Inflammatory macrophage (primary cell): ENCODE measurements at places on chromosomes 6 and 20.

DNA sequence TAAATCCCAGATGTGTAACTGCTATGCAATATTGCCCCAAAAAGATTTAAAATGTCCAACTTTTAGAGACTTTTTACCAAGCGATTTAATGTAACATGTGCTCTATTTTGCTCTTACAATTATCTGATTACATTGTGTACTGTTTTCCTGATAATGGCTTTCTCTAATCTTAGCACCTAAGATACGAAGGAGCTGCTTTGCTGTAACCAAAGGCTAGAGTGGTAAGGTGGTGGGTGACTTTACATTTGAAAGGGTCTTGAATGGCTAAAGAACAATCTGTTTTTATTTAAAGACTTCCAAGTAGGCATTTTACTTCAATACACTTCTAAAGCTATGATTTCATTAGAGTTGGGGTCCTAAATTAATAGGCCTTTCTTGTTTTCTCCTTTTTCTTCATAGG is 1201.6 kb upstream of the MAP3K7 start:
- DNase-seq, result no peak

DNA sequence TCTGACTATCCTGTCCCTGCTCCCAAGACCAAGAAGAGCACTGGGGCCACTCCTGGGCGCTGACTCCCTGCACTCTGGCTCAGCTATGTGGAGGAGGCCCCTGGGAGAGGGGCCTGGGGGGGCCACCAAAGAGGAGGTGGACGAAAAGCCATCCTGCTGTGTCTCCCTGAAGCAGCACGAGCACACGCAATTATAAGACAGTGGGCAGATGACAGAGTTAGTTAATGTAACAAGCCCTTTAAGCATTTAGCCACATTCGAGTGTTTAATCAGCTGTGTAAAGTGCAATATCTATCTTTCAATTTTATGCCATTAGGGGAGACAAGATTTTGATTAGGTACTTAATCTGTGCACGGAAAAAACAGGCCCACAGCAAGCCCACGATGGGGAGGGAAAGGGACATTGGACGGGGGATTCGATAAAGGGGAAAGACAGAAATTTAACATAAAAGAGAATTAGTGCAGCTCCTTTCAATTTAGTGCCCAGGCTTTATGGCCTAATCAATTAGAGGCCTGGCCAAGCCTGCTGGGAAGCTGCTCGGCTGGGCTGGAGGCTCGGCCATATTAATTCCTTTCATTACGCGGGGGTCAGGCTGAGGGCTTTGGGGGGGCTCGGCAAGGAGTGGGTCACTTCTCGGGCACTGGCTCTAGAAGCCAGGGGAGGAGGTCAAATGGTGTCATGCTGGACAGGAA is 286.2 kb downstream of the DHX35 start:
- no peak for DNase-seq

GRCh38 chr6:149450679-149451375 is 34.0 kb downstream of the ZC3H12D start:
- peak; percentile 32 for DNase-seq

- DNase-seq, result peak; percentile 30
These were observed 154.9 kb upstream of the CARMIL1 start for GRCh38 chr6:25124216-25124715.

GRCh38 chr6:49826743-49827406 is 39.5 kb downstream of the CRISP1 start:
- DNase-seq, result no peak

DNA sequence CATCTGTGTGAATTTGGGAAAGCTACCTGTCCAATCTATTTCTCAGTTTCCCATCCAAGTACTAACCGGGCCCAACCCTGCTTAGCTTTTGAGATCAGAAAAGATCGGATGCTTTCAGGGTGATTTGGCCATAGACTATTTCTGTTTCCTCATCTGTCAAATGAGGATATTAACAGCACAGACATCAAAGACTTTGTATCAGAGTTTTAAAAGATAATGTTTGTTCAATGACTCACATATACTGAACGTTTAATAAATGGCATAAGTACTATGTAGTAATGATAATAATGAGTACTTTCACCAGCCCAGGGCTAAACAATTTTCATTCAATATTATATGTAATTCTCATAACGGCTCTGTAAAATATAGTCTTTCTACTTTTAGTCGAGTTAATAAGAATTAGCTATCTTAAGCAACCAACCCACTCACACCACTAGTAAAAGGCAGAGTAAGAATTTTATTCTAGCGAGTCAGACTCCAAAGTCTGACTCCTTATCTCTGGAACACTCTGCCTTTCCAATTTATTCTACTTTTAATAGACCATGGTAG is 216.5 kb downstream of the ARHGAP18 start:
- DNase-seq, result no peak

DNA sequence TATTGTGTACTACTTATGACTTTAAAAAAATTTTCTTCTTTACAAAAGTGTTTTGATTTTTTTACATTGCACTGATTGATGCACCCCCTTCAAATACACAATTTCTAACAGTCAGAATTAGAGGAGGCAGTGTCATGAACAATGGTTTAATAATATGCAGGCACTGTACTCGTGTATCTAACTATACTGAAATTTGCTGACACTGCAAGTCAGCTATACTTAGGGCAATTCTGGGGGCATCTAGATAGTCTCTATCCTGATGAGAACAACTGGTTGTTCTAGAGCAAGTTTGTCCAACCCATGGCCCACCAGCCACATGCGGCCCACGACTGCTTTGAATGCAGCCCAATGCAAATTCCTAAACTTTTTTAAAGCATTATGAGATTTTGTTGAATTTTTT is 375.6 kb downstream of the BCKDHB start:
- DNase-seq, result no peak

- no peak for DNase-seq
These were observed 150.8 kb downstream of the PRL start for GRCh38 chr6:22145823-22146677.

DNA sequence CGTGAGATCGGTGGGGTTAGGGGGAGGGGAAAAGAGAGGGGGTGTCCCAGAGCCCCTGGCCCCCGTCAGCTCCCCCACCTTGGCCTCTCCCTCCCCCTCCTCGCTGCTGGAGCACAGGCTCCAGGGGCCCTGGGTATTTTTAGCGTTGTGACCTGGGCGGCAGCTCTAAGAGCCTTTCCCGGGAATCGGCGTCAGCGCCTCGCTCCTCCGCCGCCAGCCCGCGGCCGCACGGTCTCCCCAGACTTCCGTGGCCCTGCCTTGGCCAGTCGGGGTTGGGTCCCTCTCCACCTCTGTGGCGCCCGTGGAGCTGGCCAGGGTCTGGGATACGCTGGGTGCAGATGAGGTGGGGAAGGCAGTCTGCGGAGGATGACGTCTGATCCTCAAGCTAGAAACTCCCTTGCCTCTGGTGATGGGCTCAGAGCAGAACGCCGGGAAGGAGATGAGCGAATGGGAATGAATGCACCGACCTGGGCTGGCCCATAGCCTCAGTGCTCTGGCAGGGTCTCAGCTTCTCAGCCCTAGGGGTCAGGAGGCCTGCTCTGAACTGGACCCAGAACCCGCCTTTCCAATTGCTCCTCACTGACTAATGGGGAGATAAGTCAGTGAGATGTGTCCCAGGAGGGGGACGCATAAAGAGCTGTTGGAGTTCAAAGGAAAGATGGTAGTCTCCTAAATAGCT is 883 bp upstream of the DBNDD2 start:
- no peak for DNase-seq

GRCh38 chr20:56400001-56400640 is 7.7 kb downstream of the CSTF1 start:
- DNase-seq, result peak; percentile 76

GRCh38 chr6:131555992-131556391 is 17.0 kb upstream of the ARG1 start:
- no peak for DNase-seq

DNA sequence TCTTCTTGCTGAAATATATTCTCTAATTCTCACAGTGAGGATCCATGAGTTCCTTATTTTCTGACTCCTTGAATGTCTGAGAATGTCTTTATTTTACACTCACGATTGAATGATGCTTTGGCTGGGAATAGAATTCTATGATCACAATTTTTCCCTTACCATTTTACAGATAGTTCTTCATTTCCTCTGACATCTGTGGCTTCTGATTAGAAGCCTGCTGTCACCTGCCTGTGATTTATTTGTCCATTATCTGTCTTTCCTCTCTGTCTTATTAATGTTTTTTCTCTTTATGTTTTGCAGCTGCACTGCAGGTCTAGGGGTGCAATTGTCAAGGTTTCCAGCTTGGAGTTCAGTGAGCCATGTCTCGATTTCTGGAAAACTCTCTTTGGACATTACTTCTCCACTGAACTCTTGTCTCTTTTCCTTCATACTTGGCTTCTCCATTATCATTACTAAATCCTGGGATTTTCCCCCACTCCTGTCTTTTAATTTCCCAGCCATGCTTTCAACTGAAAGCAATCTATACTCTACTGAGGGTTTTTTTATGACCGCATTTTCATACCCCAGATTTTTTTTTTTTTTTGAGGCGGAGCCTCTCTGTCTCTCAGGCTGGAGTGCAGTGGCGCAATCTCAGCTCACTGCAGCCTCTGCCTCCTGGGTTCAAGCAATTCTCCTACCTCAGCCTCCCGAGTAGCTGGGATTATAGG is 121.2 kb upstream of the PRND start:
- no peak for DNase-seq

- DNase-seq, result no peak
These were observed 97.6 kb downstream of the PKHD1 start for GRCh38 chr6:51989789-51990188.

DNA sequence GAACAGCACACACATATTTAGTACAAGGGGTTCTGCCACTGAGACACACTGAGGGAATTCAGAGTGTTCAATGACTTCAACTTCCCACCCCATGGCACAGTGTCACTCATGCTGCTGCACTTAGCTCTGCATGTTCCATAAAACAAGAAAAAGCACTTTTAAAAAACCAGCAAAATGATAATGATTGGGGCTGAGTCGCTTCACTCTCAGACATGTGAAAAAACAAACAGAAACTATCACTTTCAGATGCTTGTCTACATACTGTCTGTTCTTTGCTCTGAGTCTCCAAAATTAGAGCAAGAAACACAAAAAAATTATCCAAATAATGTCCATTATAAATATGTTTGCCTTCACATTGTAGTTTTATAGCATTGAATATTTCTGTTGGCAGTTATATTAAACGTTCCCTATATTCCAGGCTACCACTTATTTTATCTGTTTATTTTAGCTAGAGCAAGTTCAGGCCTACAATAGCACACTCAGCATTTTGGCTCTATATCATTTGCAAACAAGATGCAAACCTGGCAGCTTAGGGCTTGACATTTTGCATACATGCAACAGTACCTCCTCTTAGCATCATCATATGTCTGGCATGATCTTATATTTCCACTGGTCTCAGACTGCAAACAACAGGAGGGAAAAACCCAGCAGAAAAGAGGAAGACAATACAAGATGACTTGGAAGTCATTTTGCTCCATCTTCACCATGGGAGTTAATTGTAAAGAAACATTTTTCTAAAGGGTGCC is 398.8 kb downstream of the HACE1 start:
- no peak for DNase-seq

GRCh38 chr6:30681766-30682142 is 4.7 kb downstream of the PPP1R18 start:
- no peak for DNase-seq

GRCh38 chr6:7866526-7866925 is 44.1 kb downstream of the TXNDC5 start:
- no peak for DNase-seq

- no peak for DNase-seq
These were observed 30.9 kb downstream of the STK35 start for GRCh38 chr20:2132461-2132901.

DNA sequence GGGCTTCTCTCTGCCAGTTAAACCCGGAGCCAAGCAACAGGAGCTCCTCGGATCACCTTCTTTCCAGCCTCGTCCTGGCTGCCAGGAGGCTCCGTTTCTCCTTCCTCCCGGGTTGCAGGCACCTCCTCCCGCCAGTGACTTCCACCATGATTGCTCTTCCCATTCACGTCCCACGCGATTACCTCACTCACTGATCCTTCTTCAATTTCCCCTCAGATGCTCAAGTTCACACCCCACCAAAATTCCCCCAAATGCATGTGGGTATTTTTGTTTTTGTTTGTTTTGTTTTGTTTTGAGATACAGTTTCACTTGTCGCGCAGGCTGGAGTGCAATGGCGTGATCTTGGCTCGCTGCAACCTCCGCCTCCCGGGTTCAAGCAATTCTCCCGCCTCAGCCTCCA is 25.1 kb downstream of the KCNQ2 start:
- DNase-seq, result no peak

GRCh38 chr6:118712969-118713368 is 61.6 kb upstream of the CEP85L start:
- DNase-seq, result no peak

- peak; percentile 96 for DNase-seq
These were observed 96.0 kb downstream of the MAP3K5 start for GRCh38 chr6:136696238-136696637.

- DNase-seq, result no peak
These were observed 146.0 kb downstream of the CEBPB start for GRCh38 chr20:50336661-50337060.

DNA sequence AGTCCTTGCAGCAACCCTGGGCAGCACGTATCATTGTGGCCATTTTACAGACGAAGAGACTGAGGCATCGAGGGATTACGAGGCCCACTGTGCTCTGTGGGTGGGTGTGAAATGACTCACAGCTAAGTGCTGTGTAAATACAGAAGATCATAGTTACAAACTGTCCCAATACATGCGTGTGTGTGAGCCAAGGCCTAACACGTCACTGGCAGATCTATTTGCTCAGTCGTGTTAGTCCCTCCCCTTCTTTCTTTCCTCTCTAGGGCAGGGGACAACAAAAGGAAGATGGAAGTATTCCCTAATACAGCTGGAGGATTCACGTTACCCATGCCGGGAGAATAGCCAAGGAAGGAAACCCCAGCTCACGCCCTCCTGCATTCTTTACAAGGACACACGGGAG is 175.9 kb downstream of the CDC5L start:
- no peak for DNase-seq

GRCh38 chr6:27136077-27136644 is 111.3 kb upstream of the PRSS16 start:
- DNase-seq, result no peak

GRCh38 chr20:43799150-43799711 is 72.4 kb upstream of the GTSF1L start:
- no peak for DNase-seq

DNA sequence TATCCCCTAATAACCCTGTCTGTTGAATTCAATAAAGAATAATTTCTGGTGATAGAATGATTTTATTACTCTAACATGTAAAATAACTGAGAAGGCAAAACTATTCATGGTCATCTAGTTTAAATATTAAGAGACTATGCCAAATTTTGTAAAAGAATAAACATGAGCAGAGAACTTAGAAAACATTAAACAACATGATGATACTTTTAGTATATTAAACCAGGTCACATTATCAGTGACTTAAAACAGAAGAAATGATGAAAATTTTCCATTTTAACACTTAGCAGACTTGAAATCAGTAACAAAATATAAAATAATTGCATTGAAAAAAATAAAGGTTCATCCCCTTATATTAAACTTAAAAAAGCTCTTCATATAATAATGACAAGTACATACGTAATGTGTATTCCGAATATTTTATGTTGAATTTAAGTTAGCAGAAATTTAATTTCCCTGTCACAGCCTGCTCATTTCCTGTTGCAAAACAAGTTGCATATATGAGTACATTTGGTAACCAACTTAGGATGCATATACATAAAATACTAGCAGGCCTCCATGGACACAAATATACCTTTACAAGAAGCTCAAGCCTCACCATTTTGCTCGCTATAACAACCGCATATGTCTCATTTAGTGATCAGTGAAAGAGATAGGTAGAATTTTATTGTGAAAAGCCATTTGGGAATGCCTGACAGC is 40.6 kb downstream of the DTNBP1 start:
- peak; percentile 73 for DNase-seq
